ENCODE measurements at places on chromosomes 3 and 15.

DNA sequence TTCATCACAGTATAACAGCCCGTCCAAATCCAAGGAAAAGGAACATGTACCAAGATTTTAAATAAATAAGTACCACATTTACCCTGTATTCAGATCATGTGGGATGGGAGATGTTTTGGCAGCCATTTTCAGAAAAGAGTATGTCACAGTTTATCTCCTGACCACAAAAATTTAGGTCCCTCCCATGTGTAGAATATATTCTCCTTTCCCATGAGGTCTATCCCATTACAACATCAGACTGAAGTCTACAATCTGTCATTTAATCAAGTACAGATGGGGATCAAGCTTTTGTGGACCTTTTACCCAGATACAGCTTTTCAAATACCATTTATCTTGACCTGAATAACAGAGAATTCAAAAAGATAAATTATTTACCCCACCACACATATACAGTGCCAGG lies 444.5 kb downstream of the PLOD2 start:
- DNase-seq: no peak

DNA sequence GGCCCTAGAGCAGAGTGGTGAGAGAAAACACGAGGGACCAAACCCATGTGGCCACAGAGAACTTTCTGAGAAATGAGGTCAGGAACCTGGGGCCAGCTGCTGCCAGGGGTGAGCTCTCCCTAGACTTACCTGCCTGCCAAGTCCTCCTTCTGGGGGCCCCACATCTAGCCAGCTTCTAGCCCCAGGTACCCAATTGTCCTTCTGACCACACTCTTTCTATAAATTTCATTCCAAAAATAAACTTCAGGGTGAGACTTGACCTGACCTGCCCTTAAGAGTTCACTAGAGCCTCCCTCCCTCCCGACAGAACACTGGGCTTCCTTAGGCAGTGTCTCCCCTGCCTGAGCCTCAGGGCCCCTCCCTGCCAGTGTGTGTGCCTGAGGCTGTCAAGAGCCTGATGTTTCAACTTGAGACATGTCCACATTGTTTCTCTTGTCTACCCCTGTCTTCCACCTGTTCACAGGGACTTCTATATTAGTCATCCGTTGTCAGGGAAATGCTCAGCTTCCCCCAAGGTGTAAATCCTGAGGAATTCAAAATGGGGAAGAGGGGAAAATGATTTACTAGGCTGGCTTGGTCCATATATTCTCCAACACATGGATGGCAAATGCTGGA lies 312.8 kb upstream of the TLE3 start:
- no peak for DNase-seq

DNA sequence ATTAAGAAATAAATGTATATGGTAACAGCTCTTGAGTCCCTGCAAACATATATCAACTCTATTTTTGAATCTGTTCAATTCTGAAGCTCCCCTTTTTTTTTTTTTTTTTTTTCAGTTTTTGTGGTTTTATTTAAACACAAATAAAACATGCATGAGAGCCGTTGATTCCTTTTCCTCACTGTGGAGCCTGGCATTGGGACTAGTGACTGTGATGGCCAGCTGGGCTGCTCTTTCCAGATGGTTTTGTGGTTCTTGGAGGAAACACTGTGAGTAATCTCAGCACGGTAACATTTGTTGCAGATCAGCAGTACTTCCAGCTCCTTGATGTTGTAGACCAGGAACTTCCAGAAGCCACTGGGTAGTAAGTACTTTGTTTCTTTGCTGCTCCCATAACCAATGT lies 15.9 kb downstream of the EMC7 start:
- no peak for DNase-seq

- DNase-seq: no peak
Measured at GRCh38 chr3:32553459-32553858, 17.2 kb downstream of the DYNC1LI1 start.

DNA sequence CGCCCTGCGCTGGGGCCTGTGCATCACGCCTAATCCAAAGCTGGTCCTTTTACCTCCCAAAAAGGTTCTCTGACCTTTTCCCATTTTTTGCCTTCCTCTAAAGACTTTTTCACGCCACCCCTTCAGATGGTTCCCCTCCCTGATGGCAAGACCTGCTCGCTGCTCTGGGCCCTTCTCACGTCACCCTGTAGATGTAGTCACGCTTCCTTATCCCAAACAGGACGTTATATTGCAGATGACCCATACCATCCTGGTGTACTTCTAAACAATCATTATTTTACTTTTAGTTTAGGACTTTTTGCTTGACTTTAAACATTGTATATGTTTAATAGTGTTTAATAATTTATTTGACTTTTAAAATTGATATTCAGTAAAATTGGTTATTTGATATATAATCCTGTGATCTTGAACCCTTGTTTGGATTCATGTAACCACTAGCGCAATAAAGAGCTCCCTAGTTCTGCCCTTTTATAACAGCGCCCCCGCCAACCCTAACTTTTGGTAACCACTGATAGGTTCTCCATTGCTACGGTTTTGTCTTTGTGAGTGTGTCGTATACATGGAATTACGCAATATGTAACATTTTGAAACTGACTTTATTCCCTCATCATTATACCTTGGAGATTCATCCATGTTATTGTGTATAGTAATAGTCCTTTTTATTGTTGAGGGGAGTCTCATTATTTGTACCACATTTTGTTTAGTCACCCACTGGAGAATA lies 159.0 kb upstream of the CHRNA7 start:
- DNase-seq: no peak

DNA sequence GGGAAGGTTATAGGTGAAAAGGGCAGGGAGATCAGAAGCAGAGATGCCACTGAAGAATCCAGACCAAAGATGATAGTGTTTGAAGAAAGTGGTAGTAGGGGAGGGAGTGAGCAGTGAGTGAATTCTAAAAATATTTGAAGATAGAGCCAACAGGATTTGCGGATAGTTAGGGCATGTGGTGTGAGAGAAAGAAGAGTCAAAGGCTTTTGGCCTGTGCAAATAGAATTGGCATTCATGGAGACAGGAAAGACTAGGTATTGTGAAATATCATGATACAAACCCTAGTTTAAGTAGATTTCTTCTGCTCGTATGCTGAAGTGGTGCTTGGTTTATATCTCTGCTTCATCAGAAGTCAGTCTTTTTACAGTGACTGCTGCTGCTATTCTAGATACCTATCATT lies 224.2 kb upstream of the CFAP20DC start:
- no peak for DNase-seq

DNA sequence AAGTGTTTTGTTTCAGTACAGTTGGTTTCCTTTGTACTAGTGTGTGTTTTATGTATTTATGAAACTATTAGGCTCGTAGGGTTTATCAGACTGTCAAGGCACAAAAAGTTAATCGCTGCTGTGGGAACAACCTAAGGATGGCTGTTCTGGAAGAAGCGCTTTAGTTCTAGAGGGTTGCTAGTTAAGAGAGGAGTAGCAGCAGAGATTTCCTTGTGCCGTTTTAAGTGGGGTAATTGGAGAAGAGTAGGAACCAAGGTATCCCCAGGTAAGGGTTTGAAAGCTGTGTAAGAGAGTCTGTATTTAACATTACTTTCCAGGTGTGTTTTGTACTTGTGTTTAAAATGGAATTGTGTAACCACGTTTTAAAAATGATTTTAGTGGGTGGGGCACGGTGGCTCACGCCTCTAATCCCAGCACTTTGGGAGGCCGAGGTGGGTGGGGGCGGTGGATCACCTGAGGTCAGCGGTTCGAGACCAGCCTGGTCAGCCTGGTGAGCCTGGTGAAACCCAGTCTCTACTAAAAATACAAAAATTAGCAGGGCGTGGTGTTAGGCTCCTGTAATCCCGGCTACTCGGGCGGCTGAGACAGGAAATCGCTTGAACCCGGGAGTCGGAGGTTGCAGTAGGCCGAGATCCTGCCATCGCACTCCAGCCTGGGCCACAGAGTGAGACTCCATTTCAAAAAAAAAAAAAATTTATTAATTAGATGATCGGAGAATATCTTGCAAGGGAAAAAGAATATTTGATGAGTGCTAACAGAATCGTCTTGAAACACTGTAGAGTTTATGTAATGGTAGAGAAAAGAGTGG lies 2.6 kb downstream of the MORF4L1 start:
- no peak for DNase-seq

DNA sequence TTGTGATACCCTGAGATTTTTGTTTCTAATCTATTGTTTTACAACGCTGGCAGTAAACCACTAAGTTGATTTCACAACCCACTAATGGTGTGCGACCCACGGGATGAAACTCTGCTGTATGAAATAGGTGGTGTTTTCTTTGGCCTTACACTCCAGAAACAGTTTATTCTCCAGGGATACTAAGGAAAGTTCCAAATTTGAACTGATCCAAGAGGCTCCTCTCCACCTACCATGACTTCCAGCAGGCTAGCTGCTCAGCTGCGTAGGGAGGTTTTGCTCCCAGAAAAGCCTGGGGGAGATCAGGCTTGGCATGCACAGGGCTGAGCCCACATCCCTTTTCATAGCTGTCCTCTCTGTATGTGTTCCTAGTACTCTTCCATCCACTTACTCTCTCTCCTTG lies 71.5 kb downstream of the FAM174B start:
- no peak for DNase-seq

- DNase-seq: no peak
Measured at GRCh38 chr3:87268646-87269211, 7.7 kb downstream of the POU1F1 start.

GRCh38 chr15:43900996-43901395 lies 74.2 kb downstream of the WDR76 start:
- DNase-seq: no peak

DNA sequence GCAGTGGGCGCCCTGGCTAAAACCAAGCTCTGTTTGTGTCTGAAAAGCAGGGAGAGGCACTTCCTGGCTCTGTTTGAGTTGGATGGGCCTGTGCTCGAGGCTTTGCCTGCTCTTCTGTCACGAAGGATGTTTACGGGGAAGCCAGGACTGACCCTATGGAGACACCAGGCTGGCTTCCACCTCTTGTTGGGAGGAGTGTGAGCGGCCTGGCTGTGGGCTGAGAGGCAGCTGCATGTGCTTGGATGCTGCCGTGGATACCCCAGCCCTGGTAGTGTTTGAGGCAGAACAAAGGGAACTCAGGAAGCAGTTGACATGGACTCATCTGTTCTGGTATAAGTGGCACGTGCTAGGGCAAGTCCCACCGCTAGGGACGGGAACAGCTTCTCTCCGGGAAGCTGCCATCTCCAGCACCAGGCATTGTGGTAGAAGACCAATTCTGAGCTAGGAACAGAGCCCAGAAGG lies 17.6 kb upstream of the SLC41A3 start:
- no peak for DNase-seq

GRCh38 chr3:171049861-171050444 lies 23.4 kb upstream of the SLC2A2 start:
- DNase-seq: peak; percentile 37

DNA sequence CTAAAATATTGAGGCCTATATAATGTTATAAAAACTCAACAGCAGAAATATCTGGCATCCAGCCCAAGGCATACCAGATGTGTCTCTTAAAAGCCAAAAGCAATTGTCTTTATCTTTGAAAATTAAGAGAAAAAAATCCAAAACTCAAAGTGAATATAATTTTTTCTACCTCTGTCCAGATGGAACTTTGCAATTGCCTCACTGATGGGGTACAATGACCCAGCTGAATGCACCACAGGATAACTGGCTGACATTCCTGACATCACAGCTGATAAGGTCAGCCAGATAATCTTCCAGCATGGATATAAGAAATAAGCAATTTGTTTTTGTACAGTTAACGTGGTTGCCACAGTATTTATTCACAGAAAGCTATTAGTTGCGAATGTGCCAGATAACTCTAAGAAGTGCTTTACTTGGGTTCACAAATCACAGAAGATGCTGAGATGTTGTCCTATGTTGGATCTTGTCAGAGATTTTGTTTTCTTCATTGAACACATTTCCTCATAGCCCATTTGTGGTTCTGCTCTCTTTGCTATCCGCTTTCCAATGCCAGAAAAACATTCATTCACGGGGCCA lies 566.9 kb upstream of the CCDC54 start:
- DNase-seq: no peak

GRCh38 chr15:44718927-44719292 lies 7.6 kb downstream of the B2M start:
- no peak for DNase-seq
